ENCODE measurements at places on chromosomes 4 and X.

DNA sequence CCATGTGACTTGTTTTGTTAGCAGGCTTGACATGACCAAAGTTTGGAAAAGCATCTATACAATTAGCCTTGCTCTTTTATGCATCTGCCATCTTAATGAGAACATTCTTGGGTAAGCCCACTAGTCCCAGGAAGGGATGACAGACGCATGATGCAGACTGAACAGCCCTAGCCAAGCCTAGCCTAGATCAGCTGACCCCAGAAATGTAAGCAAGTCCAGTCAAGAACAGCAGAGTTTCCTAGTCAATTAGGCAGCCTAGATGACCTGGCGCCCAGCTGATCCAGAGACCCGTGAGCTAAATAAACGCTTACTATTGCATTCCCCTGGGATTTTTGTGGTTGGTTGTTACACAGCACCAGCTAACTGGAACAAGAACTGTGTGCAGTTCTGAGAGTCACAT, 457.9 kb downstream of the BCOR start:
- DNase-seq: no peak

- no peak for DNase-seq
These were observed 103.6 kb downstream of the GNL3L start for GRCh38 chrX:54633641-54634040.

DNA sequence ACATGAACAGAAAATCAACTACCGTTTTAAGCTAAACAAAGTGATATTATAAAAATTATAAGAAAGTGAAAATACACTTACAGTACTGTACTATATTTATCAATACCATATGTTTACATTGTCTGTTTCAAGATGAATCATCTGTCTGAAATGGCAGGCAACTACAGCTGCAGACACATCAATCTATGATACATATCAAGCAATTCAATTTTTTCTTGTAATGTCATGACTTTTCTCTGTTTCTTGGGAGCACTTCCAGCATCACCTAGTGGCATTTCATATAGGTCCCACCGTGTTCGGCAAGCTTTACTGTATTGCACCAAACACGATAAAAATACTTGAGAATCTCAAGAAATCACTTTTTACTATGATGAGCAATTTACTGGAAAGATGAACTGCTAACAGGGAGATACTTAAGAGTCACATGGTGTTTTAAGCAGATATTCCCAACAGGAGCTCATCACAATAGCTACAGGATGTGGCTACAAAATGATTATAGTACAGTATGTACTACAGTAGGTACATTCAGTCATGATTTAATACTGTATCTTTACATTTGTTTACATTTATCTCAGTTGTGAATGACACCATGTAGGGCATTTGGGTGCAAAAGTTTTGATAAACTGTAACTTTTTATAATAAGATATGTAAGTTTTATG, 207.4 kb downstream of the ADAM29 start:
- DNase-seq: no peak

DNA sequence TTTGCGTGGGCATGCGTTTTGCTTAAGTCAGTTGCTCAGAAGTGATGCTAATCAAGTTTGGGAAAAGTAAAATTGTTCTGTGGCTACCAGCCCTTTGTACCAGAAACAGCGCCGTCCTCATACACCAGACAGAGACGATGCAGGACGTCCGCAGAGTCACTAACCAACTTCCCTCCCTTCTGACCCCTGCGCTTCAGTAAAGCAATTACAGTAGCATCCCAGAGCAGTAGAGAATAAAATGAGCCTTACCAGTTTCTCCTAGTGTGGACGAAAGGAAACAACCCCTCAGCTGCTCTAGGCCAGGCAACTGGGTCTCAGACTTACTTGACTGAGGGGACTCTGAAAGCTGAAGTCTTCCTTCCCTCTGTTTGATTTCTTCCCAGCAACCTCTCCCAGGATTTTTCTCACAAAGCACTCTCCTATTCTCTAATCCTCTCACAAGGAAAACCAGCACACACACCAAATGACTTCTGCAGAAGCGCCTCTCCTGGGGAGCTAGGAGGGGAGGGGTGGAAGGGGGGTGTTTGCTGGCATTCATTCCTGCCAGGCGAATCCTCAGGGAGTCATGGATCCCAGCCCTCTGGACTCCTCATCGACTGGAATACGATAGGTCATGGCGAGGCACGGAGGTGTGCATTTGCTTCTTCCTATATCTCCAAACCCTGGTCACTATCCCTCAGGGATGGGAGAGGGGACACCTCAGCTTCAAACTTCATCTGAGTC, 56.0 kb upstream of the MID1 start:
- DNase-seq: no peak

- no peak for DNase-seq
These were observed 202.9 kb downstream of the CHIC1 start for GRCh38 chrX:73765776-73766430.

DNA sequence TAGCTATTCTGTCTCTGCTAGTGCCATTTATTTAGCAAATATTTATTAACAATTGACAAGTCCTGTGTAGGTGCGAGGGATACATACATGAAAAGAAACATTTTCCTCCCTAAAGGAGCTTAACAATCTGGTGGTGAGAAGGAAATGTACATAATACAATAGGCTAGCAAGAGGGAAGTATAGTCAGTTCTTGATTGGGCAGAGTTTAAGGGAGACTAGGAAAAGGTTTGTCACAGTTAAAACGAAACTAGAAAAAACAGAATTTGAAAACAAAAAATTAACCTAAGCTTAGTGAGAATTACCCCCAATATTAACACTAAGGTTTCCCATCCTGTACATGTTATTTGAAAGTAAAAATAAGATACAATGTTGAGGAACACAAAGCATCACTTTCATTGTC, 8.6 kb upstream of the MAML3 start:
- no peak for DNase-seq

- DNase-seq: no peak
These were observed 44.8 kb downstream of the GSTCD start for GRCh38 chr4:105753361-105753760.

- DNase-seq: no peak
These were observed 1893.7 kb downstream of the STIM2 start for GRCh38 chr4:28754376-28754775.

GRCh38 chr4:146338512-146338911, 124.2 kb downstream of the REELD1 start:
- DNase-seq: no peak

- DNase-seq: no peak
These were observed 15.4 kb downstream of the SORCS2 start for GRCh38 chr4:7207628-7208231.

DNA sequence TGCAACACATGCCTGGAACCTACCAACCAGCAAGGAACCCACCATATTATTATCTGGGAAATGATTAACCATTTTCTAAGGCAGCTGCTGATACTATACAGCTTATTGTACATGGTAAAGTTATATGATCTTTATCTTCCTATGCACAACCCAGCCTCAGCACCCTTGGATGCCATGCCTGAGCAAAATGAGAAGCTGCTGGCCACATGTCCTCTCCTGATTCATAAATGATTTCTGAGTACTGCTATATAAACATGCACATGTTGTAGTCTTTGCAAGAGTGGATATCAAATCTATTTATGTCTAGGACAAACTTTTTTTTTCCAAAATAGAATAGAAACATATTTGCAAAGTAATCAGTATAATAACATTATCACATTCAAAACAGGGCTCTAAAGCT, 1043.6 kb downstream of the CCSER1 start:
- DNase-seq: no peak

GRCh38 chr4:120435179-120435578, 368.5 kb upstream of the MAD2L1 start:
- no peak for DNase-seq

- no peak for DNase-seq
These were observed 825.5 kb upstream of the NDST4 start for GRCh38 chr4:115938764-115939443.

- DNase-seq: no peak
These were observed 1226.9 kb downstream of the PCDH7 start for GRCh38 chr4:31947101-31947500.

GRCh38 chr4:43234626-43235415, 342.3 kb downstream of the GRXCR1 start:
- no peak for DNase-seq

- DNase-seq: no peak
These were observed 60.6 kb downstream of the ANXA10 start for GRCh38 chr4:168152837-168153500.

DNA sequence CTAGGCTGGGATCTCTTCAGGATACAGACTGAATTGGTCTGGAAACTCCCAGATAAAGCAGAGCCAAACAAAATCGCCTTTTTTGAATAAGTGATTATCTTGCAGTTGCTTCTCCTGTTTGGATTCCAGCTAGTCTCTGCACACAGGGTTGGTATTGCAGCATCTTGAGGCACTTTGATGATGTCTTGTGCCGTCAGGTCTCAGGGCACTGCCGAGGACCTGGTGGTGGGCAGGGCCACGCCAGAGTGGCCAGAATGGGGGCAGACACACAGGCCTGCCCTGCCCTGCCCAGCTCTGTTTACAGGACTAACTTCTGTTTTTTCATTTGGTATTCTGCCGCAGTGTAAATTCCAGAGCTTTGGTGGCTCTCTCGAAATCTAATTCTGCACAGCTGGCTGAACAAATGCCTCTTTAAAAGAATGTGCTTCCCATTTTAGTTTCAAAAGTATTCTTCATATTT, 276.1 kb downstream of the NR3C2 start:
- no peak for DNase-seq

GRCh38 chrX:76155786-76156185, 17.1 kb upstream of the PBDC1 start:
- DNase-seq: no peak

DNA sequence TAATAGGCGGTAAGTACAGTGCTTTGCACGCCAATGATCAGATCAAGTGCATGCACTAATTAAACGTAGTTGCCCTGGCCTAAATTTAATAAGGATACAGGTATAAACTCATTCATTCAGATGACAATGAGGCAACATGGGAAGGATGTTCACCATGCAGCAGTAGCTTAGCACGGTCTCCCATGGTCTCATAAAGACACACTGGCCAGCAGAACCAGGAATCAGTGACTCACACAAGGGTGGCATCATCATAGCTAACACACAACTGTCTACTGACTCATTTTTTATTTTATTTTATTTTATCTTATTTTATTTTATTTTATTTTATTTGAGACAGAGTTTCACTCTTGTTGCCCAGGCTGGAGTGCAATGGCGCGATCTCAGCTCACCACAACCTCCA, 42.7 kb downstream of the TMEM156 start:
- DNase-seq: no peak
